ENCODE measurements at places on chromosomes 16 and 17.

DNA sequence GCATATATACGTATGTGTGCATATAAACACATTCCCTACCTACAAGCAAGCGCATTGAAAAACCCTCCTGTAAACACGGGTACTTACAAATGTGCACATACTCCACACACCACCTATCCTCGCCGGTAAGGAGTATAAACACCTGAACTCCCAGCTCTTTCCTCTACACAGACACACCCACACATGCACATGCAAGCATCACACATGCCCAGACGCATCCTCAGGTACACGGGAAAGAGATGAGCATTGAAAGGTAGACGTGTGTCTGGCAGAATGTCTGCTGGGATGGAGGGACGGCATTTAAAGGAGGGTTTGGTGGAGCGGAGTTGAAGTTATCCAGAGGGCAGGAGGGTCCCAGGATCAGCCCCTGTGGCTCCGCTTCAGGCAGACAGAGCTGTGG is 4.7 kb upstream of the SMTNL2 start:
- DNase-seq, result no peak

GRCh38 chr16:52351451-52351850 is 195.5 kb downstream of the TOX3 start:
- no peak for DNase-seq

DNA sequence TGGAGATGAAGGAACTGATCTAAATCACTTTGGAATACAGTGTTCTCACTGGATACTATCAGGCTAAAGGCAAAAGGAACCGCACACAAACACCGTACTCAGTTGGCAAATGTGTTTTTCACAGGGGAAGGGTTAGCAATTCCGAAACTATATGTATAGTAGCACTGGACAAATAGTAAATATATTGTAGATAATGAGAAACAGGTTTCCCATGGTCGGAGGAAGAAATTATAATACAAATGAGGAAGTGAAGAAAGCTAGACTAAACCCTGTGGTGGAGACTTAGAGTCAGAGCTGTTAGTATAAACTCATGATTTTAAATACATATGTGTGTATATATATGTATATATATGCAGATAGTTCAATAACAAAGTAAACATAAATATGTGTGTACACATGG is 414.1 kb upstream of the SALL1 start:
- no peak for DNase-seq

DNA sequence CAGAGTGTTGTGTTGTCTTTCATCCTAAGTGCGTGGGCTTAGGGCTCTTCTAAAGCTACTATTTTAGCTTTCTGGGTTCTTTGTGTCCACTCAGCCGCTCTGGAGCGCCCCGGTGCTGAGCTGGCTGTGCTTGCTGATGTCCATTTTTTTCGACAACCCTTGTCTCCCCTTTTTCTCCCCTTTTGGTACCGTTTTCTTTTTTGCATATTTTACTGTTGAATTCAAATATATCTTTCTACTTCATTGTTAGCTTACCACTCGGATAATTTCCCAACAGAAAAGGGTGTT is 1.2 kb downstream of the SRRM2 start:
- no peak for DNase-seq

DNA sequence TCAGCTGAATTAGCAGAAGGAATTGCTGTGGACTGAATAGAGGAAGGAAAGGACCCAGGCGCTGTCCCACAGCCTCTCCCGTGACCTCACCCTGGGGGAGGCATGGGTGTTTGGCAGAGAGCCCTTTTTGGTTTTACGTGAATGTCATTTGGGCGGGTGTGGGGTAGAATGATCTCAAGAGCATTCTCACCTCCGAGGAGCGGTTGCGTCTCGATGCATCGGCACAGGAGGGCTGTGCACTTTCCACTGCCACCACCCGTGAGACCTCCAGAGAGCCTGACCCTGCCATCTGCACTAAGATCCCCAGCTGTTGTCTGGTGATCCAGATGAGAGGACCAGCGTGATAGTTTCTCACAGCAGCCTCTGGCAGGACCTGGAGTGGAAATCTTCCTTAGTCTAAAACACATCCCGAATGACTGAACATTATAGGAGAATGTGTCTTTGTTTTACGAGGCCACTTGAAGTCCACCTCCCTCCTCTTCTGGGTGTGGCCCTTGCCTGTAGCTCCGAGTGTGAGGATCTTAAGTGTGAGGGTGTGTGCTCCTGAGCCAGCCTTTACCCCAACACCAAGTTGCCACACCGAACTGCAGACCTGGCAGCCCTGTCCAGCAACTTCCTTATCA is 29.3 kb downstream of the FOXK2 start:
- DNase-seq, result no peak

DNA sequence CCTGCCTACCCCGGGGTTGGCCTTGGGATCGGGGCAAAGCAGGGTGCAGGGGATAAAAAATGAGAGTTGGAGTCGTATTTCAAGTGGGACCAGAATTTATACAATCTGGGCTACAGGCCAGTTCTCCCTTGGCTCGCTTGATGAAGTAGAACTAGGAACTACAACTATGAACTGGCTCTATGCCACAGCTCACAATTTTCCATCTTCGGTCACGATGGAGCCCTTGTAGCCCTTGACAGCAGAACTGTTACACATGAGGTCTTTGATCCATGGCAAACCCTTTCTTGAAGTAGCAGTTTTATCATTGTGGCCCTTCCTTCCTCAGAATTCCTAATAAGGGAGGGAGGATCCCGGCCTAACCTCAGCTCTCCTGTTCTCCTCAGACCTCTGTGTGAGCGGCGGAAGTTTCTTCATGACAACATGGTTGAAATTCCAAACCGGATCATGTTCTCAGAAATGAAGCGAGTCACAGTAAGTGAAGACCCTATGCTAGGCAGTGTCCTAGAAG is 17.1 kb downstream of the LIG3 start:
- no peak for DNase-seq

- DNase-seq, result no peak
Measured at GRCh38 chr17:21382560-21383495, 6.7 kb downstream of the KCNJ12 start.

DNA sequence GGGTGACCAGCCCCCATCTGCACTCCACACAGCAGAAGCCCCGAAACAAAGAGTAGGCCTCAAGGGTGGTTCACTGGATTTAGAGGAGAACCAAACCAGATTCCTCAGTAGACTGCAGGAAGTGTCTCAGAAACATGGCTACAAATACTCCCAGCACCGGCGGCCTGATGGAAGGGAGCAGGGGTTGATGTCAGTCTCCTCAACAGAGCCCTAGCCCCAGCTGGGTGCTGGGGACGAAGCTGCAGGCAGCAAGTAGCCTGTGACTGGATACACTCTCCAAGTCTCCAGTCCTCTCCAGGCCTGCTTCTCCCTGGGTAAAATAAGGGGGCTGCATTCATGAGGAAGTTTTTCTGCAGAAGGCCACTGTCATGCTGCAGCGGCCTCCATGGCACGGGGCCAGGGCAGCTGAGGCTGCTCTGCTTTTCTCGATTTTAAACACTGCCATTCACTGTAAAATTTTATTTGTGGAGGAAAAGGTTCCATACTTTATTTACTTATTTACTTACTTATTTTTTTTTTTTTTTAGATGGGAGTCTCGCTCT is 36.7 kb upstream of the SREBF1 start:
- no peak for DNase-seq

DNA sequence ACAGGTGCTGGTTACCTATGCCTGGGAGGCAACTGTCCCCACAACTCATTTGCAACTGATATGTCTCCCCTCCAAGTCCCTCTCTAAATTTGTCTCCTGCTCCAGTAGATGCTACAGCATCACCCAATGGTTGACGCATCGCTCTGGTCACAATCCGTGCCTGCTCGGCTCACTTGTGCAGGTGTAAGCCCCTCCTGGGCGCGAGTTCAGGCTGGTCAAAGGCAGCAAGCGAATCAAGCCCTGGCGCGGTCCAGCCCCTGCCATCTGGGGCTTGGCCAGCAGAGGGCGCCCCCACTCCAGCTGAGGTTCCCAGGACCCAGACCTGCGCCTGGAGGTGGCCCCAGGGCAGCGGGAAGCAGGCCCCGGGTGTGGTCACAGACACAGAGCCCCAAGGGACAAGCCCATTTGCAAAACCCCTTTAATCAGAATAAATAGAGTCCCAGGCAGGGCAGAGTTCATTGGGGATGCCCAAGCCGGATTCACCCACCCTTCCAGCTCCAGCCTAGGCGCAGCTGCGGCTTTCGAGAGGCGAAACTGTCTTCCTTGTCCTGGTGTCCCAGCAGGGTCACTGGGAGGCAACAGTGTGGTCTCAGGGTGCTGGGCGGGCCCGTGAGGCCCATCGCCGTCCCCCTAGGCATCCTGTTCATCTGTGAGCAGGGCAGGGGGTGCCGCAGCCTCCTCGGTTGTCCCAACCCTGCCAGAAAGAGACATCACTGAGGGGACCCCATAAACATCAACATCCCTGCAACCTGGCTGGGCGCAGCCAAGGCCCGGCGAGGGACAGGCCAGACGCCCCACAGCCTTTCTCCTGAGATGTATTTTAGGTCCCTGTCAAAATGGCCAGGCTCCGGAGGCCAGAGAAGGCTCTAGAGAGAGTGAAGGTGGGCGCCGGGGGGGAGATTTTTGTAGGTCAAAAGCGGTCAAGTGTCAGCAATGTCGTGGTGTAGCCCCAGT is 15.8 kb downstream of the TMC6 start:
- DNase-seq, result peak; percentile 52

- DNase-seq, result no peak
Measured at GRCh38 chr17:14389681-14390080, 88.8 kb downstream of the HS3ST3B1 start.

DNA sequence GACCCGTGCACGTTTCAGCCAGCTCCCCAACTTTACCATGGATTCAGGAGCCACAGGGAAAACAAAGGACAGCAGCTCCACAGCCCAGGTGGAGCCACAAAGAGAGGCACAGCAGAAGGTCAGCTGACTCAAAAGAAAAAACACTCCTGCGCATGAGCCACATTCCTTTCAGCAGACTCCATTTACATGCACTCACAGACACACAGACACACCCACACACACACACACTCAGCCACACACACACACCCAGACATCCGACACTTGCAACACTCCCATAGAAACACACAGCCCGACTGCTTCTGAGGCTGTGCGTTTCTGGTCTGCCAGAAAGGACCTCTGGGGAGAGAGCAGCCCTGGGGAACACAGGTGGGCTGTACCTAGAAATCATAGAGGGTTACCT is 2335.5 kb downstream of the TP53TG3F start:
- DNase-seq, result no peak

DNA sequence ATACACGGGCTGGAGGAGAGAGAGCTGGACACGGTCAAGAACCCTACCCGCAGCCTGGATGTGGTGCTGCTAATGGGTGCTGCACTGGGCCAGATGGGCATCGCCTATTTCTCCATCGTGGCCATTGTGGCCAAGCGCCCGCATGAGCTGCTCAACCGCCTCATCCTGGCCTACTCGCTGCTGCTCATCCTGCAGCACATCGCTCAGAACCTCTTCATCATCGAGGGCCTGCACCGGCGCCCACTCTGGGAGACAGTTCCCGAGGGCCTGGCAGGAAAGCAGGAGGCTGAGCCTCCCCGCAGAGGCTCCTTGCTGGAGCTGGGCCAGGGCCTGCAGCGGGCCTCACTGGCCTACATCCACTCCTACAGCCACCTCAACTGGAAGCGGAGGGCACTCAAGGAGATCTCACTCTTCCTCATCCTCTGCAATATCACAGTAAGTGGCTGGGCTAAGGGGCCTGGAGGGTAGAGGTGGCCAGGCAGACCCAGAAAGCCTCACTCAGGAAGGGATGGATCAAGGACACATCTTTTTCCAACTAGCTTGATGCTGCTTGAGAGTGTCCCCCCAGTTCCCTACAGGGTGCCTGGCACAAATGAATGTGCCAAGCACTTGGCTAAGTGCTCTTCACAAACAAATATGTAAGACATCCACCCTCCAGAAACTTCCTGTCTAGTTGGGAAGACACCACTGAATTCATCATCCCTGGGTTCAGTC is 11.5 kb downstream of the OTOP3 start:
- no peak for DNase-seq

- DNase-seq, result no peak
Measured at GRCh38 chr16:75482434-75483205, 12.6 kb downstream of the CHST6 start.

DNA sequence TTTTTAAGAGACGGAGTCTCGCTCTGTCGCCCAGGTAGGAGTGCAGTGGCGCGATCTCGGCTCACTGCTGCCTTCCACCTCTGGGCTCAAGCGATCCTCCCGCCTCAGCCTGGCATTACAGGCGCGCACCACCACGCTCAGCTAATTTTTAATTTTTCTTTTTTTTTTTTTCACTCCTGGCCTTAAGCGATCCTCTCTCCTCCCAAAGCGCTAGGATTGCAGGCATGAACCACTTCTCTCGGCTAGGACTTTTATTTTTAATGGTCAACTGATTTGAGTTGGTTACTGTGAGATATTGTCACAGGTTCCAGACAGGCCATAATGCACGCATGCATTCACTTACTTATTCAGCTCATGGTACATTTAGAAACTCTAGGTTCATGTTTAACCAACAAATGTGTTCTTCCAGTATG is 888 bp downstream of the PIGW start:
- no peak for DNase-seq

- DNase-seq, result peak; percentile 25
Measured at GRCh38 chr17:35460354-35460851, 11.8 kb upstream of the SLFN13 start.

DNA sequence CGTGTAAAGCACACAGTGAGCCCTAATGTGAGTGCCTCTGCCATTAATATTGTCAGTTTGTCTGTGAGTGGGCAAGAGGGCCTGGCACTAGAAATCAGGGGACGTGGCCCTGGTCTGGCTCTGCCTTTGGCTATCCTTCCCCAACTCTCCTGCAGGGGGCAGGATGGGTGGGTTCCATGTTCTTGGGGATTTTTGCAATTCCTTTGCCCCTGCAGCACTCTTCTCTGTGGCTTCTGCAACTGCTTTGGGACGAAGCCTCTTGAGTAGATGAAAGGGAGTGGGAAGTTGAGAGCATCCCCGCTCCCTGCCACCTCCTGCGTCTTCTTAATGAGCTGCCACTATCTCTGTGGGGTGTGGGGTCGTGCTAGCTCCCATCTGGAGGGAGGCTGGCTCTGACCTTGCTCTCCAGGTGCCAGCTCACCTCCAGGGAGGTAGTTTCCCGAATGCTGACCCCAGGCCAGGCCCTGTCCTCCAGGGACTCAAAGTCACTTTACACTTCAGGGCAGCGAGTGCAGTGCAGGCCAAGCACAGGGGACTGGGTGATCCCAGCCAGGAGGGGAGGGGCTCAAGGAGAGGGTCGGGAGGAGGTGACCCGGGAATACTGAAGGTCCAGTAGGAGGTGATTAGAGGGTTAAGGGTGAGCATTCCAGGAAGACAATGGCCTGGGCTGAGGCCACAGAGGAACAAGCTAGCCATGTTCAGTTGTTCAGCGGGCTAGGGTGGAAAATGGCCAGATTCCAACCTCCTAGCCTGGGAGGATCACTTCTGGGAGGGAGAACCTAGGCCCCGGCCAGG is 121.0 kb upstream of the NLRP1 start:
- DNase-seq, result no peak

- DNase-seq, result no peak
Measured at GRCh38 chr17:80393241-80393890, 21.6 kb upstream of the ENDOV start.

- DNase-seq, result no peak
Measured at GRCh38 chr17:68387435-68388218, 69.7 kb downstream of the WIPI1 start.
